ENCODE measurements at places on chromosomes 2 and 18. TPM values are rescaled to one million over a fixed set of nuclear protein-coding genes. Genes with fewer than 3 reads are reported as not detected.

SFT2D3 gene
- total RNA-seq = 5.9 TPM

UBXN2A gene
- 11.2 TPM for total RNA-seq

DNA sequence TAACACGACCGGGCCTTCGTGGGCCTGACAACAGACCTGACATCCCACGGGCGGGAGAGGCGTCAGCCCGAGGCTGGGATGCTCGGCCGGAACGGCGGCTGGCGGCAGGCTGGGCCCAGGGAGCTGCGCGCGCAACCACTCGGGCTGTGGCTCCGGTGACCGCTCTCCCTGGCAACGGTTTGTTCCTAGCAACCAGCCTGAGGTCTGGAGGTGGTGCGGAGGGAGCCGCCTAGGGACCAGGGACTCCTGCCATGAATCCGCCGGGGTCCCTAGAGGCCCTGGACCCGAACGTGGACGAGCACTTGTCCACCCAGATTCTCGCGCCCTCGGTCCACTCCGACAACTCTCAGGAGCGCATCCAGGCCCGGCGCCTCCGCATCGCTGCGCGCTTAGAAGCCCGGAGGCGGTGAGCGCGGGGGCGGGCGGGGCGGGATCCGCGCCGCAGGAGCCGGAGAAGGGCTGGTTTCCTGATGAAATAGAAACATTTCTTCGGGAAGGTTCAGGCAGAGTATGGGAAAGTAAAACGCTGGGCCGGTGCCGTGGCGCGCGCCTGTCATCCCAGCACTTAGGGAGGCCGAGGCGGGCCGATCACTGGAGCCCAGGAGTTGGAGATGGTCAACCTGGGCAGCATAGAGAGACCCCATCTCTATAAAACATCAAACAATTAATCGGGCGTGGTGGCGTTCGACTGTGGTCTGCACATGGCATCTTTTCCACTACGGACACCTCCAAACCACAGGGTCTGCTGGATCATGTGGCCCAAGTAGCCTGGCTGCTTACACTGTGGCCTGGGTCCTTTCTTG lies at the start of gene DRC1:
DRC1 (plus strand) TSS at position 182 of the 803 bp plus-strand sequence; CDS start at position 252, 70 bp downstream.
- H3K36me3 ChIP-seq = peaks cover 3% of the 10 kb centered on the region
- H3K27ac ChIP-seq = no peak within 1 kb of the TSS
- H3K4me3 ChIP-seq = no peak within 1 kb of the TSS
- H3K27me3 ChIP-seq = no peaks in the 10 kb centered on the region

GRCh38 chr2:86393521-86394491 lies 47.4 kb upstream of the KDM3A start:
- no peak overlapping the region for H3K4me3 ChIP-seq
- no peak overlapping the region for H3K27ac ChIP-seq
- H3K36me3 ChIP-seq = no peaks in the 10 kb centered on the region
- peaks cover 15% of the 10 kb centered on the region for H3K27me3 ChIP-seq
- peaks cover 7% of the 10 kb centered on the region for H3K4me1 ChIP-seq
- no peak for DNase-seq

GRCh38 chr2:149191915-149192314 lies 138.5 kb upstream of the LYPD6 start:
- no peaks in the 10 kb centered on the region for H3K36me3 ChIP-seq
- no peak overlapping the region for H3K27ac ChIP-seq
- H3K4me1 ChIP-seq = no peaks in the 10 kb centered on the region
- H3K4me3 ChIP-seq = no peak overlapping the region
- DNase-seq = no peak

All from natural killer cell treated with Interleukin-12 subunit alpha and Interleukin-12 subunit beta and Interleukin-15 and Interleukin-18, amount 100 ng/mL, for 72 hours (primary cell).